ENCODE measurements at places on chromosomes 1 and 21.
A peak's percentile ranks its signal among the peaks of the same experiment; 100 is the strongest.

DNA sequence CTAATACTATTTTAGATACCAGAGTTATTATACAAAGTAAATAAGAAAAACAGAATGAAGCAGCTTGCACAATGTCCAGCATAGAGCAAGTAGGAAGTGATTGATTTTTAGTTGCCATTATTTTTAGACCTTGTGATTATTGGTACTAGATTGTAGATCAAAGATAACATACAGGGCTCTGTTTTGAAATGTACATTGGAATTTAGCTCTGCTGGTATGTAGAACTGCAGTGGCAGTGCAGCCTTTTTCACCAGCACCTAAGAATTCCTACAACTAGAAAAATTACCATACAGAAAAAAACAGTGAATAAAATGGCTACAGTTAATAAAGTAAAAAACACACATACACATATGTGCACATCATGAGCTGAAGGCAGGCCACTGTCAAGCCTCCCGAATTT is 32.2 kb upstream of the ABCA4 start:
- DNase-seq, result no peak

DNA sequence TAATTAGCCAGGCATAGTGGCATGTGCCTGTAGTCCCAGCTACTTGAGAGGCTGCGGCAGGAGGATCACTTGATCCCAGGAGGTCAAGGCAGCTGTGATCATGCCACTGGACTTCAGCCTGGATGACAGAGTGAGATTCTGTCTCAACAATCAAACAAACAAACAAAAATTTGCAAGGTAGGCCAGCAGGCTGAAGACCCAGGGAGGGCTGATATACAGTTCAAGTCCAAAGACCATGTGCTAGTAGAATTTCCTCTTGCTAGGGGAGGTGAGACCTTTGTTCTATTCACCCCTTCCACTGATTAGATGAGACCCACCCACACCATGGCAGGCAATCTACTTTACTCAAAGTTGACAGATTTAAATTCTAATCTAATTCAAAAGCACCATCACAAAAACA is 31.2 kb upstream of the CNN3 start:
- DNase-seq, result no peak

GRCh38 chr1:40853113-40853884 is 8.9 kb downstream of the CITED4 start:
- DNase-seq, result no peak

GRCh38 chr1:109617291-109617801 is 2.1 kb downstream of the GNAT2 start:
- DNase-seq, result peak; percentile 73

DNA sequence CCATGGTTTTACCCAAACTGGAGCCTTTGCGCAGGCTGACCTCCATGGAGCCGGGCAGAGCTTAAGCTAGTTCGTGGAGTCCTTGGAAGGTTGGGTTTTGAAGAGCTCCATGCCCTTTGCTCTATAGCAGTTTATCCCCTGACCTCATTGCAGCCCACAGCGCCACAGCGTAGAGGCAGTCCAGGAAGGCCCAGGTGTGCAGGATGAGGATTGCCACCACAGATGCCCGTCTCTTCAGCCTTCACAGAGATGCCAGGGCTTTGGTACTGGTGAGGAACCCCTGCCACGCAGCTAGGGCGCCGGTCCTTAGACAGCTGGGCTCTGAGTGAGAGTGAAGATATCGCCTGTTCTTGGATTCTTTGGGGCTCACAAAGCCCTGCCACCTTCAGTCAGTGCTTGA is 138.6 kb downstream of the PEX14 start:
- no peak for DNase-seq

DNA sequence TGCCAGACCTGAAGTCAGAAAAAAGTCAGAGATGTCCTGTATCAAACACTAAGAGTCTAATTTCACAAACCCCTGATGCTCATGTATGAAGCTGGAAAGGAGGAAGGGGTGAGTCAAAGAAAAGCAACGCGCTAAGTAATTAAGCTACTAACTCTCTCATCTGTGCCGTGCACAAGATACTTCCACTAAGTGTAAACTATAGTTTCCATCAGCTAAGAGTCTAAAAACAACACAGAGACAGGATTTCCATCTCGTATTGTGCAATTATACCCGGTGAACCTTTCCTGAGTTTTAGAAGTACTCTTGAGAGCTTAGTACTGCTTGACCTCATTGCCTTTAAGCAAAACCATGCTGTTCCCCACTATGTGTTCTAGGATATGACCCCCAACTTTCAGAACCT is 19.0 kb downstream of the DNALI1 start:
- DNase-seq, result peak; percentile 5

All from AG04449 (cell line).